ENCODE measurements at places on chromosomes 1 and 21. TPM values are rescaled to one million over a fixed set of nuclear protein-coding genes. Genes with fewer than 3 reads are reported as not detected.
A peak's percentile ranks its signal among the peaks of the same experiment; 100 is the strongest.

GRCh38 chr1:114446198-114446597 is 64.8 kb downstream of the TRIM33 start:
- no peak for DNase-seq

DNA sequence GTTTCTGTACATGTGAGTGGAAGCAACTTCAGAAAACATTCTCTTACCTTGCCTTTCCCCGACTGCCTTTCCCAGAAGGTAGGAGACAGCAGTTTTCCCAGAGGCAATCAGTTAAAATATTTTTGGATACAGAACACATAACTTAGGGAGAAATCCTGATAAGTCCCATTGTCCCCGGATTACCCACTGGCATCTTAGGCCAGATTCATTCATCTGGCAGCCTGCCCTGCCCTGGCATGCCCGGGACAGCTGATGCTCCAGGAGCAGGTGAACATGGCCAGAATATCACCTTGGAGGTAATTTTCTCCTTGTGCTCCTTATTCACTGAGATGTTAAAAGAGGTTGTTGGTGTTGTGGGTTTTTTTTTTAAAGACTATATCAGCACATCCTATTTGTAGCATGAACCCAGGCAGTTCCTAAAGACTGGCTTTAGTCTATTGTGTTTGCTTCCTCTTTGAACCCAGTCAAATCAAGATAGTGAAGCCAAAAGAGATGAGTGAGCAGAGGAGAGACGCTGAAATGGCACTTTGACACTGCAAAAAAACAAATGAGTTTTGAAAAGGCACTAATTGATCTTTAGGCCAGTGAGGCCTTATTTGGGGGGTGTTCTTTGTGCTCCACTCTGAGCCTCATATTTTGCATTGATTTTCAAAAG is 139.6 kb downstream of the PLPP3 start:
- DNase-seq: no peak

GRCh38 chr1:27574871-27575831 is 28.8 kb downstream of the AHDC1 start:
- DNase-seq: peak; percentile 71

- DNase-seq: no peak
Measured at GRCh38 chr1:94678202-94678848, 136.8 kb upstream of the F3 start.

The LRRC7 gene
- 0.80 TPM for total RNA-seq

The CELA2A gene
- total RNA-seq: not detected

The TMEM201 gene
- total RNA-seq: 14.2 TPM
